ENCODE measurements at places on chromosomes 5 and 9.

GRCh38 chr5:56299212-56299611 lies 66.1 kb upstream of the ANKRD55 start:
- DNase-seq: no peak

DNA sequence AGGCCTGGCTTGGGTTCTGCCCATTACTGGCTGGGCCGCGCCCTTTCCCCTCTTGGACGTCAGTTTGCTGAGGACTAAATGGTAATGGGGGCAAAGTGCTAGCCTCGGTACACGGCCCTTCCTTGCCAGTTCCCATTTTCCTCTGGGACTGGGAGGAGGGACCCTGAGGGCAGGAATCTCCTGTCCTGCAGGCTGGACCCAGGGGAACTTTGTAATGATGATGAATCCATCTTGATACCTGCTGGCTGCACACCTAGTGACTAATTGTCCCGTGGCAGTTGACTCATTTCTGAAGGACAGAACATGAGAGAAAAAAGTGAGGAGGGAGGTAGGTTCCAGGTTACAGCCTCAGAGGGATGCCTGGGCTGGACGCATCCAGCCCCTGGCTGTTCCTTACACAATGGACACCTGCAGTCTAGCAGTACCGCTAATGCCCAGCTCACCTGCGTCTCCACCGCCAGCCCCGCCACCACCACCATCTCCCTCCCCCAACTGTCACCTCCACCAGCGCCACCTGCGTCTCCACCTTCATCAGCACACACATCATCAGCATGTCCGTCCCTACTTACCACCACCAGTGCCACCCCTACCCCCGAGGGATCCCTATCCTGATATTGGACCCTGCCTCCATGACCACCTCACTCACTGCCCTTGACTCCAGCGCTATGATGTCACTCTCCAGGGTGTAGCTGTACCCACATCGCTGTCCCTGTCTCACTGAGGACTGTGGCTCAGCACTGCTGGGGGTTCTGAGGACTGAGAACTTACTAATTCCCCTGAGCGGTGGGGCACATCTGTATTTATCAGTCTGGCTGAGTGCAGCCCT lies 4.3 kb downstream of the CDHR2 start:
- DNase-seq: no peak

- no peak for DNase-seq
Measured at GRCh38 chr9:76266649-76267283, 127.5 kb downstream of the RFK start.

DNA sequence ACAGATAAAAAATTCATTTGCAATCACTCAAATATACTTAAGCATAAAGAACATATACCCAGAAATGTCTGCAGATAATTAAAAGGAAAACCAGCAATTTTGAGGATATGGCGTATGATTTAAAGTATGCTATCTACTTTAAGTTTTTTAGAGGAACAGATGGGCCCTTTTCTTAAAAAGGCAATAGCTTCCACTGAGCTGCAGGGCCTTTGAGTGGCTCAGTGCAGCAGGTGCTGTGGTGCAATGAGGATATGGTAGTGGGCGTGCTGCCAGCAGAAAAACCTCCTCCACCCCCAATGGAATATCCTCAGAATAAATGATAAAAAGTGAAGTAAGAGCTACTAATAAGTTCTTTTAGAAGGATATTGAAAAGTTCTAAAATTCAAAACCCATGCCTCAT lies 814.5 kb downstream of the MTRR start:
- no peak for DNase-seq

- DNase-seq: peak; percentile 24
Measured at GRCh38 chr5:135376961-135377624, 21.9 kb downstream of the MACROH2A1 start.

- DNase-seq: no peak
Measured at GRCh38 chr5:62330302-62330701, 24.3 kb downstream of the KIF2A start.

DNA sequence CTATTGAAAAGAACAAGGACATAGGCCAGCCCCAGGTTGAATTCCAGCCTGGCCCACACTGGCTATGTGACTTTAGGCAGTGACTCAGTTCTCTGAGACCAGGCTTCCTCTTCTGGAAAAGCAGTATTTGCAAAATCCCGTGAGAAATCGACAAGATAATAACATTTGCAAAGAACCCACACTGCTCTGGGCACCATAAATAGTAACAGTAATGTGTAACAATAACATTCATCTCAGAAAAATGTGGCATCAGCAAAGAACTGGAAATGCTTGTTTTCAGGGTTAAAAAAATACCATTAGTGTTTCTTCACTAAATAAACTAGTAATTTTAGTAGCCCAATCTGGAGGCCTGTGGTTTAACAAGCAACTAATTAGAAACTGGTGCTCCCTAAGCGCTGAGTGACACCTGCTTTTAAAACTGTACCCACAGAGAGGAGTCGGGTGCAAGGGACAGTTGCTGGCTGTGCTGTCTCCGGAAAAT lies 148.4 kb downstream of the TTLL11 start:
- no peak for DNase-seq
